Stimulated activated CD8-positive, alpha-beta memory T cell treated with anti-CD3 and anti-CD28 coated beads, Interleukin-4, amount 100 ng/mL, for 1 hour (primary cell): ENCODE measurements at places on chromosomes 2 and 18.

DNA sequence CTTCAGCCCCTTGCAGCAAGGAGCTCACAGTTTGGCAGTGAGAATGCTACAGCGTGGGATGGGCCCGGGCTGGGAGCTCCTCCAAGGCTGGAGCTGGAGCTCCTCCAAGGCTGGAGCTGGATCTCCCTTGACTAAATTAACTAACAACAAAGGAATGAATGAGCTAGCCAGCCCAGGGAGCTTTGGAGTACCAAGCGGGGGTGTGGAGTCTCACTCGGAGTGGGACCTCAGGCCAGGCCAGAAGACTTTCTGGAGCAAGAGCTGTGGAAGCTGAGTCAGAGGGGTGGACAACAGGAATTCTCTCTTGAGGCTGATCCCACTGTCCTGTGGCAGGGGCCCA, 244.7 kb upstream of the HS6ST1 start:
- no peak for DNase-seq

DNA sequence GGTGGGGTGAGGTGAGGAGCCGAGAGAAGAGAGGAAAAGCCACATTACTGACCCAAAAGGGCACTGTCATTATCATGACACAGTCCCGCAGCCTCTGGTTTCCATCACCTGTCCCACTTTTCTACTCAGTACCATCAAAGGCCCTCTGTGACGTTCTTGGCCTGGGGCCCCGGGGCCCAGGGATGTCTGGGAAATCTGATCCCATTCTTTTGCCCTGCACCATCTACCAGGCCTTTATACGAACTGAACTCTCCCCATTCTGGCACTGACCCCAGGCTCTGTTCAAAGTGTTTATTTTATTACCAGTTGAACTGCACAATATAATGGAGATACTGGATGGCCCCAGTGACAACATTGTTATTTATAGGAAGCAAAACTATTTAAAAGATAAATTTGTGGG, 89.1 kb downstream of the COL6A3 start:
- no peak for DNase-seq

DNA sequence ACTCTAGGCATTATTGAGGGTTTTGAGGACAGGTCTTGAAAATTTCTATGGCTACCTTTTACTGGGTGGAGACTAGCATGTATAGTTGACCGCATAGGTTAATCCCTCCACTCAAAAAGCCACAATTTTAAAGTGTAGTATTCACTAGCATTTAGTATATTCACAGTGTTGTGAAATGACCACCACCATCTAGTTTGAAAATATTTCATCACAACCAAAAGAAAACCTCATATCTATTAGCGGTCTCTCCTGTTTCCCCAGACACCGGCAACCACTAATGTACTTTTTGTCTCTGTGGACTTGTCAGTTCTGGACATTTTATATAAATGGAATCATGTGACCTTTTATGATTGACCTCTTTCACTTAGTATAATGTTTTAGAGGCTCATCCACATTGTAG, 53.9 kb downstream of the MSH2 start:
- no peak for DNase-seq

- no peak for DNase-seq
Observed at GRCh38 chr2:218026676-218027425, 24.1 kb upstream of the TNS1 start.

- DNase-seq = no peak
Observed at GRCh38 chr2:59594671-59595222, 958.7 kb downstream of the BCL11A start.

DNA sequence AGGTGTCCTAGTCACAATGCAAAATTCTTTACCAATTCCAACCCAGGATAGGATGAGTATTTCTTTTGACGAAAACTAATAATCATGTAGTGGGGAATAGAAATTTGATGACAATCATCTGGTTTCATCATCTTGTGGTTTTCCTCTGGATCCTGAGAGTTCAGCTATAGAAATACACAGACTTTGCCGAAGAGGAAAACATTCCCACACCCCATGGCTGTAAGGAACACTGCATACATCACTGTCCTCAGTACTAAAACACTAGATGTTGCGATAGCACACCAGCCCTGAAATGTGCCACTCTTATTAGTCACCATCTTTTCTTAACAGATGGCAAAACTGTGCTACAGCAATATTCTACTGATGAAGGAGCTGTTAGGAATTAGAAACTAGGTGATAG, 29.4 kb downstream of the CERKL start:
- no peak for DNase-seq

- DNase-seq = no peak
Observed at GRCh38 chr2:19230626-19231025, 127.8 kb downstream of the OSR1 start.

GRCh38 chr2:229703909-229704630, 10.3 kb downstream of the DNER start:
- DNase-seq = no peak

GRCh38 chr2:240286596-240286995, 146.1 kb upstream of the OTOS start:
- no peak for DNase-seq

DNA sequence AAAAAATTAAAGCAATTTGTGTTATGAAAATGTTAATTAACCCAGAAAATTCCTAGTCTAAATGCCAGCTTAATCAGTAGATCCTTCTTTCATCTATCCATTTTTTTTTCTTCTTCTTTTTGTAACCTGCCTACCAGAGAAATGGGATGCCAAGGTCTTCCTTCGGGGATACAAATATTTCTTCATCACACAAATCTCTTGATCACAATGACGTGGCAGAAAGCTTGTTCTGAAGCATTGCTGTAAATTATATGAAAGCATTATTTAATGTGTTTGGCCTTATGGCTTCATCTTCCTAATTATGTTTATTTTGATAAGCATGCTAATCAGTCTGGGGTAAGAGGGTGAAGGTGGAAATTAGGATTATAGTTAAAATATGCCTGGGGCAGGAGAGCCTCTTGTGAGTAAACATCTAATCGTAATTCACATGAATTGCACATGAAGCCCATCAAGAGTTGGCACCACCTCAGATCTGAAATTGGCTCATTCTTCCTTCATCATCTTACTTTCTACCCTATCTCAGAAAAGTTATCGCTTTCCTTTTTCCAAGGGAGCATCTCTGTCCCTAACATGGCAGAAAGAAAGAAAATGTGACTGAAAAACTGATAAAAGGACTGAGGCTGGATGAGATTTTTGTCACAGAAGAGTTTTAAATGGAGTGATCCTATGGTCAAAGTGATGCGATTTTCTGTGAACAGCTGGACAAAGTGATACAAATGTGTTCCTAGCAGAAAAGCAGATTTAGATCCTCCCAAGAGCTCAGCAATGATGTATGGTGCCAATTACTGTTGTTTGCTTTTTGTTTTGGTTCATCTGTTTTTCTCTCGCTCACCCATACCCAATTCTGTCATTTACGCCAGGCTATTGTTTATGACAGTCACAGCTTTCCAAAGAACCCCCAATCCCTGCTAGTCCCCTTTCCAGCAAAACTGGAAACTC, 76.9 kb upstream of the PMAIP1 start:
- no peak for DNase-seq

GRCh38 chr2:182642328-182642727, 73.7 kb upstream of the DNAJC10 start:
- no peak for DNase-seq

DNA sequence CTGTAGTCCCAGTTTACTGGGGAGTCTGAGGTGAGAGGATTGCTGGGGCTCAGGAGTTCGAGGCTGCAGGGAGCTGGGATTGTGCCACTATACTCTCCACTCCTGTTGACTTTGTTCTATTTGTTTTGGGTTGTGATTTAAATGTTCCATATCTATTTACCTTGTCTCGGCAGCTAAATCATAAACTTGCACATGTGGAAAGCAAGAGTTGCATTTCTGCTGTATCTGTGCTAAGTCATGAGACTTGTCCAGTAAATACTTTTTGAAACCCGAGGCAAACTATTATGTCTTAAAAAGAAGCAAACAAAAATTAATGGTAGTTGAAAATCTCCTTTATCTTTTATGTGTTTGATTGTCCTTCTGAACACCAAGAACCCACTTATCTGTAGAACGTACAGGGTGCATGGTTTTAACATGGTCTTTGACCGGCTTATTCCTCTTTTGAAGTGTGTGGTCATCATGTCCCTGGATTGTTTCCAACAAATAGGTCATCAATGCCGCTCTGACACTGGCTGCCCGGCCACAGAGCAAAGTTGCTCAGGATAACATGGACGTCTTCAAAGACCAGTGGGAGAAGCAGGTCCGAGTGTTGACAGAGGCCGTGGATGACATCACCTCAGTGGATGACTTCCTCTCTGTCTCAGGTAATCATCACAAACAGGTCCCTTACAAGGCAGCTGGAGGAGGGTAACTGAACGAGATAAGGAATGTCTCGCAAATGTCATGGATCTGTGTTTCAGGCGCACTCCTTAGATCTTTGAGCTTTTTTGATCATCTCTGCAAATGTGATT, 241.1 kb upstream of the LRRTM1 start:
- DNase-seq = no peak

DNA sequence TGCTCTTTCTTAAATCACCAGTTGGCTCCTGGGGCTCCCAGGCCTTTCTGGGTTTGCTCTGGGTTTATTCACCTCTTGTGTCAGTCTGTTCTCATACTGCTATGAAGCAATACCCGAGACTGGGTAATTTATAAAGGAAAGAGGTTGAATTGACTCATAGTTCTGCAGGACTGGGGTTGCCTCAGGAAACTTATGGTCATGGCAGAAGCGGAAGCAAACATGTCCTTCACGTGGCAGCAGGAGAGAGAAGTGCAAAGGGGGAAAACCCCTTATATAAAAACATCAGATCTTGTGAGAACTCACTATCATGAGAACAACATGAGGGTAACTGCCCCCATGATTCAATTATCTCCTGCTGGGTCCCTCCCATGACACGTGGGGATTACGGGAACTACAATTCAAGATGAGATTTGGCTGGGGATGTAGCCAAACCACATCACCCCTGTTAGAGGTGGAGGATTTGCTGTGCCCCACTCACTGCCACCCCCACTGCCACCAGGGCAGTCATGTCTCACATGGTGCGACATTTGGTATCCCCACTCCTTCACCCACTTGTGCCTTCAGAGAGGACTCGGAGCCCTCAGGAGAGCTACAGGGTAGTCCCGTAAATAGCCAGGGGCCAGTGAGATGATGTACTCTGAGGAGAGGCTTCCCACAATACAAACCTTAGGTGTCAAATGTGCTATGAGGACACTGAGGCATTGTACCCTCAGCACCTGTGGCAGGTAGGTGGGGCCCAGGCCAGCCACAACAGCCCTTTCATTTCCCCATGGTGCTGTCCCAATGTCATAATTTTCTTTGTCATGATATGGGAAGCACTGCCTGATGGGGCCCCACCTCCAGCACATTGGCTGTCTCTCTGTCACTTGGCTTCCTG, 35.7 kb downstream of the CDC42EP3 start:
- DNase-seq = no peak

- DNase-seq = no peak
Observed at GRCh38 chr18:9153256-9153655, 16.7 kb downstream of the ANKRD12 start.

DNA sequence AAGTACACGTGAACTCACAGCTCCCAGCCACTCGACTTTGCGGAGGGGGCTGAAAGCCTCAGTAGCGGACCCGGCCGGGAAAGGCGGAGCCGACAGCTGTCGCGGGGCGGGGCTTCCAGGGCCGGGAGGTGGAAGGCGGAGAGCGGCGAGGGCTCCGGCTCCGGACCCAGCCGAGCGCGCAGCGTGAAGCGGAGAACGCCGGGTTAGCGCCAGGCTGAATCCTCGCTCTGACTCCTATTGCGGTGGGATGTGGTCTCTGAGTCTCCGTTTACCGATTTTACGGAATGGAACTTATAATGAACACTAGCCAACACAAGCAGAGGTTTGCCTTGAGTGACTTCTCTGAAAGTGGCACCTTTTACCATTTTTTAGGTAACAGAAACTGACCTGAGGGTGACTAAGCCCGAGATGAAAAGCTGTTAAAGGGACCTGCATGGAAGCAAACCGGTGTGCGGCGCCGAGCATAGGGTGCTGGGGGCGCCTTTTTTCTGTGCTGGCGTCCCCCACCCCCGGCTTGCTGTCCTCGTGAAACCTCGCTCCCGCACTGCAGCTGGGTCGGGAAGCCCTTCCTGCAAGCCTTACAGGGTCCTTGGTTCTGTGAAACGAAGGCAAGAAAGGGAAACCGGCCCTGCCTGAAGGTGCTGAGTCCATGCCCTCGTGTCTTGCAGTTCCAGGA, 72.9 kb downstream of the EN1 start:
- no peak for DNase-seq

- DNase-seq = no peak
Observed at GRCh38 chr18:23225503-23225902, 90.2 kb downstream of the CABLES1 start.

- no peak for DNase-seq
Observed at GRCh38 chr2:82491591-82491990, 1967.5 kb downstream of the SUCLG1 start.

GRCh38 chr2:136204971-136205370, 87.0 kb upstream of the CXCR4 start:
- DNase-seq = no peak

DNA sequence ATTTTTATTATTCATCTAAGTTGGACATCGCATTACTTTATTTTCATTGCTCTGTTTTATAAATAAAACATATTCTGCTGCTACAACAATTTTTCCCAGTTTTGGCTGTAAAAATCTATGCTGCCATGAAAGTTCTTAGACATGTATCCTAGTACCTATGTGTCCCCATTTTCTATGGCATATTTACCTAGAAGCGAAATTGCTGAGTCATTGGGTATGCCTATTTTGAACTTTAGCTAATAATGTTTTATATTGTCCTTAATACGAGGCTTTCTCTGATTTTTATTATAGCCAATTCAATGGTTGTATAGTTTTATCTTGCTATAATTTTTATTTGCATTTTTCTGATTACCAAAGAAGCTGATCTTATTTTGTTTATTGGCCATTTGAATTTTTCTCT, 110.5 kb upstream of the DPP10 start:
- DNase-seq = no peak

- DNase-seq = no peak
Observed at GRCh38 chr2:221402072-221402471, 170.0 kb downstream of the EPHA4 start.

DNA sequence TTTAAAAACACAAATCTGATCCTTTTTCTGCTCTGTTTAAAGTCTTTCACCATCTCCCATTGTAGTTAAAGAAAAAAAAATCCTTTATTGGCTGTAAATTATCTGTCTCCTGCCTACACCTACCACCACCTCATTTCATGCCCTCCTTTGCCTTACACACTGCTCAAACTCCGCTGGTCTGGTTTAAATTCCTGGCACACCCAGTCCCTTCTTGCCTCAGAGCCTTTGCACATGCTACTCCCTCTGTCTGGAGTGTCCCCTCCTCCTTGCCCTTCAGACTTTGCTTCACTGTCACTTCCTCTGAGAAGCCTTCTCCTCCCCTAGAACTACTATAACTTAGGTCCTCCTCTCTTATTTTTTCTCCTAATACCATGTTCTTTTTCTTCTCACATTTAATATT, 49.6 kb downstream of the OSBPL6 start:
- no peak for DNase-seq
